ENCODE measurements at places on chromosomes 3 and 15. TPM values are rescaled to one million over a fixed set of nuclear protein-coding genes. Genes with fewer than 3 reads are reported as not detected.

DNA sequence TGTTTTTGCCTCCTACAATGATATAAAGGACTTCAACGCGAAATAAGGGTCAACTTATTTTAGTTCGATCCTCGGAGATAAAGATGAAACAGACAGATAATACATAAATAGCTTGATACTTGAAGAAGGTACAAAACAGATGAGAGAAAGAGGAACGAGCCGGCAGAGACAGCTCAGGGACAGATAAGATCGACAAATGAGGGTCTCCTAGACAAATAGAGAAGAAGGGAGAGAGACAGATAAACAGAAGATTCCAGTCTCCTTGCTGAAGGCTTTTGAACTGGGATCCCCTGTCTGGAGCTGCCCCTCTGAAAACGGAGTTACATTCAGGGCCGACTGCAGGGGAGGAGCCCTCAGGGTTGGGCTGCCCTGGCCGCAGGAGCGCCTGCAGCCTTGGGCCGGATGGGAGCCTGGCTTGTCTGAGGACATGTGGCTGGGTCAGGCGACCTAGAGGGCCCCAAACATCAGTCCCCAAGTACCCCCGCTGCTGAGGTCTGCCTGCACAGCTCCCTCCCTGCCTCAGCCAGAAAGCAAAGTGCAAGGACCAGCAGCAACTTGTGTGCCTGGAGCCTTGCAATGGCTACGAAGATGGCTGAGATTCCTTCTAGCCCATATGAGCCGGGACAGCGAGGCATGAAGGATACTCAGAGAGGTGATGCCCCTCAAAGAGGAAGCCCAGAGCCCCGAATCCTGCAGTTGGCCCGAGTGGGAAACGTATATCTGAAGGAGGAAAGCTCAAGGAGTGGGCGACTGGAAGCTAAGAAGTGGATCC lies 926 bp upstream of the SKOR1 start:
- DNase-seq = no peak
- peaks cover 14% of the 10 kb centered on the region for H3K36me3 ChIP-seq
- peaks cover 29% of the 10 kb centered on the region for H3K4me1 ChIP-seq
- H3K27me3 ChIP-seq = peaks cover 75% of the 10 kb centered on the region
- peak overlapping the region; percentile 64 for H3K27ac ChIP-seq

DNA sequence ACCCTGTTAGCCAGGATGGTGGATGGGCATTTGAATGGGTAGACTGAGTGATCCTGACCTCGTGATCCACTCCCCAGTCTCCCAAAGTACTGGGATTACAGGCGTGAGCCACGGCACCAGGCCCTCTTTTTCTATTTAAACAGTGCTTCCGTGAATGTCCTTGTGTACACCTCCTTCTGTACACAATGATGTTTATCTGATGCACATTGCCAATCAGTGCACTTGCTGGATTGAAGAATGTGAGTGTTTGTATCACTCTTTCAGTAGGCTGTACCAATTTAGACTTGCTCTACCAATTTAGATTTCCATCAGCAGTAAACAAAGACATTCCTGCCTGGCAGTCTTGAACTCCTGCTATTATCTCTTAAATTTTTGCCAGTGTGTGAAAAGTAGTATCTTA lies 8.9 kb upstream of the ZNF619 start:
- peaks cover 41% of the 10 kb centered on the region for H3K36me3 ChIP-seq
- no peaks in the 10 kb centered on the region for H3K27me3 ChIP-seq
- H3K4me3 ChIP-seq = no peak overlapping the region
- peaks cover 17% of the 10 kb centered on the region for H3K4me1 ChIP-seq
- H3K27ac ChIP-seq = no peak overlapping the region
- DNase-seq = no peak

- H3K36me3 ChIP-seq = no peaks in the 10 kb centered on the region
- H3K27me3 ChIP-seq = no peaks in the 10 kb centered on the region
- H3K4me1 ChIP-seq = no peaks in the 10 kb centered on the region
Observed at GRCh38 chr3:7508821-7509220, 647.9 kb downstream of the GRM7 start.

- no peaks in the 10 kb centered on the region for H3K4me1 ChIP-seq
- no peaks in the 10 kb centered on the region for H3K36me3 ChIP-seq
- DNase-seq = no peak
Observed at GRCh38 chr3:103818800-103819199, 1384.0 kb downstream of the ZPLD1 start.

DNA sequence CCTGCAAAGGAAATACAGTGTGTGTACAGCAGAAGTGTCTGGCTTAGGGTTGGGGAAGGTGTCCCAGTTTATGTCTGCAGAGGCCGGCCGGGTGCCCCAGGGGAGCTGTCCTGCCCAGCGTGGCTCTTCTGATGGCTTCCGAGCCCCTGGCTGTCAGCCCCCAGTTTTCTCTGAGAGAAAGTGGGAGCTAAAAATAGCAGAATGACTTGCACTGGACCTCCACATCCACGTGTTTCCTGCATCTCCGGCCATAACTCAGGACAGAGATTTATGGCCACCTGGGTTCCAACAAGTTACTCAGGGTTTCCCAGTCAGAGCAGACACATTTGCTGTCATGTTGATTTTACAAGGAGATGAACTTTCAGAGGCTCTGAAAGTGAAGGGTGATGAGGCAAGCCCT lies 192.0 kb downstream of the ATP10A start:
- no peak overlapping the region for H3K27ac ChIP-seq
- no peak overlapping the region for H3K4me3 ChIP-seq
- no peaks in the 10 kb centered on the region for H3K36me3 ChIP-seq
- peaks cover 29% of the 10 kb centered on the region for H3K27me3 ChIP-seq

GRCh38 chr3:149020839-149021252 lies 29.5 kb downstream of the GYG1 start:
- no peaks in the 10 kb centered on the region for H3K27me3 ChIP-seq
- peaks cover 31% of the 10 kb centered on the region for H3K36me3 ChIP-seq
- peaks cover 8% of the 10 kb centered on the region for H3K4me1 ChIP-seq
- peak; percentile 31 for DNase-seq

GRCh38 chr3:136630915-136631314 lies 121.3 kb downstream of the STAG1 start:
- H3K4me3 ChIP-seq = no peak overlapping the region
- no peaks in the 10 kb centered on the region for H3K27me3 ChIP-seq
- H3K4me1 ChIP-seq = peaks cover 10% of the 10 kb centered on the region
- DNase-seq = no peak
- H3K27ac ChIP-seq = no peak overlapping the region

DNA sequence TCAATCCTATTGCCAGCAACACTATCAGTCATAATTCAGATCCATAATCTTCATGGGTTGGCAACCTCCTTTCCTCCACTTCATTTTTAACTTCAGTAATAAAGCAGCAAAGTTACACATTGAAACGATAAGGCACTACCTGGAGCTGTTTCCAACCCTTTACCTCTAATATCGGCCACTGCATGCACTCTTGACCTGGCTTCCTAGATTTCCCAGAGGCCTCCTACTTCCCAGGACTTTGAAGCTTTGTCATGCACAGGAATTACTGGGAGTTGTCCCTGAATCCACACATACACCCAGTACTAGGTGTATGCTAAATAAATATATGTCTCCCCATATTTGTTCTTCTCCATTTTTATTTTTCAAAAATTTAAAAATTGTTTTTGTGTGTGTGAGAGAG lies 126.1 kb downstream of the PLD1 start:
- H3K27me3 ChIP-seq = peaks cover 25% of the 10 kb centered on the region
- H3K4me1 ChIP-seq = no peaks in the 10 kb centered on the region
- no peak overlapping the region for H3K4me3 ChIP-seq
- H3K36me3 ChIP-seq = no peaks in the 10 kb centered on the region
- DNase-seq = no peak

- H3K27me3 ChIP-seq = no peaks in the 10 kb centered on the region
- H3K27ac ChIP-seq = no peak overlapping the region
- no peak for DNase-seq
- no peaks in the 10 kb centered on the region for H3K4me1 ChIP-seq
Observed at GRCh38 chr15:99176757-99177156, 71.9 kb downstream of the SYNM start.

GRCh38 chr3:169512991-169513390 lies 150.5 kb downstream of the MECOM start:
- H3K4me3 ChIP-seq = no peak overlapping the region
- H3K36me3 ChIP-seq = no peaks in the 10 kb centered on the region
- H3K4me1 ChIP-seq = peaks cover 11% of the 10 kb centered on the region
- H3K27ac ChIP-seq = no peak overlapping the region
- DNase-seq = no peak
- no peaks in the 10 kb centered on the region for H3K27me3 ChIP-seq

DNA sequence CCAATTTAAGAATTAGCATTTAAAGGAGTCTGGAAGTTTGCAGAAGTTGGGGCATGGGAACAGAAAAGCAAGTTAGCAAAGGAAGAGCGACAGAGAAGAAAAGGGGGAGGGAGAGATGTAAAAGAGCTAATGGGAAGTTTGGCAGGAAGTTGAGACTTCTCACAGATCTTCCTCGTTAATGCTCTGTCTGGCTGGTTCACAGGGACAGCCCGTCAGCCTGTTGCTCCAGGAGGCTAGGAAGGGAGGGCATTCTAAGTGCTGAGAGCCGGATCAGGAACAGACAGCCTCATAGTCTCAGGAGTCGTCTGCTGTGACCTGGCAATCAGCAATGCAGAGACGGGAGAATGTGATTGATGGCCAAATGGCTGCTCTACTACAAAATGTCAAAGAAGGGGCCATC lies 150.3 kb downstream of the AGBL1 start:
- no peak overlapping the region for H3K4me3 ChIP-seq
- DNase-seq = no peak
- H3K27me3 ChIP-seq = peaks cover 27% of the 10 kb centered on the region
- peaks cover 4% of the 10 kb centered on the region for H3K4me1 ChIP-seq
- H3K27ac ChIP-seq = no peak overlapping the region
- H3K36me3 ChIP-seq = no peaks in the 10 kb centered on the region

GRCh38 chr3:184339001-184339400 lies 1.6 kb downstream of the FAM131A start:
- no peak overlapping the region for H3K27ac ChIP-seq
- no peak overlapping the region for H3K4me3 ChIP-seq
- H3K36me3 ChIP-seq = peaks cover 21% of the 10 kb centered on the region
- no peak for DNase-seq

- no peak for DNase-seq
- no peaks in the 10 kb centered on the region for H3K36me3 ChIP-seq
Observed at GRCh38 chr15:29092376-29093064, 177.1 kb downstream of the NSMCE3 start.

GRCh38 chr3:180004542-180004941 lies 32.2 kb downstream of the PEX5L start:
- no peaks in the 10 kb centered on the region for H3K36me3 ChIP-seq
- H3K27ac ChIP-seq = no peak overlapping the region
- no peak overlapping the region for H3K4me3 ChIP-seq

- H3K36me3 ChIP-seq = no peaks in the 10 kb centered on the region
- DNase-seq = no peak
- peaks cover 12% of the 10 kb centered on the region for H3K27me3 ChIP-seq
- H3K4me3 ChIP-seq = no peak overlapping the region
- H3K4me1 ChIP-seq = no peaks in the 10 kb centered on the region
Observed at GRCh38 chr3:111269777-111270176, 198.2 kb downstream of the NECTIN3 start.

DNA sequence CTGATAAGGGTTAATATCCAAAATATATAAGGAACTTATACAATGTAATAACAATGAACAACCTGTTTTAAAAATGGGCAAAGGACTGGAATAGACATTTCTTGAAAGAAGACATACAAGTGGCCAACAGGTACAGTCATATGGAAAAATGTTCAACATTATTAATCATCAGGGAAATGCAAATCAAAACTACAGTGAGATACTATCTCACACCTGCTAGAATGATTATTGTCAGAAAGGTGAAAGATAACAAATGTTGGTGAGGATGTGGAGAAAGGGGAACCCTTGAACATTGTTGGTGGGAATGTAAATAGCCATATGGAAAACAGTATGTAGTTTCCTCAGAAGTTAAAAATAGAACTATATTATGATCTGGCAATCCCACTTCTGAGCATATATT lies 20.4 kb downstream of the GOLM2 start:
- no peak for DNase-seq
- H3K36me3 ChIP-seq = peaks cover 24% of the 10 kb centered on the region
- H3K27ac ChIP-seq = peak overlapping the region; percentile 98

GRCh38 chr3:40780291-40780924 lies 255.6 kb downstream of the ZNF621 start:
- H3K4me3 ChIP-seq = no peak overlapping the region
- no peak overlapping the region for H3K27ac ChIP-seq
- no peak for DNase-seq
- no peaks in the 10 kb centered on the region for H3K4me1 ChIP-seq

Gene SQOR
- 103 TPM for total RNA-seq

Gene SERINC4
- 0.28 TPM for total RNA-seq

Gene IGSF10
- not detected for total RNA-seq

Gene RYR3
- total RNA-seq = not detected

Gene HESX1
- total RNA-seq = 0.63 TPM

Gene CYFIP1
- total RNA-seq = 56.7 TPM

Gene ARGFX
- total RNA-seq = not detected

Gene OR5H6
- total RNA-seq = not detected

Gene SELENOT
- 135 TPM for total RNA-seq

Gene KLHL6
- 44.9 TPM for total RNA-seq

Measured in activated CD4-positive, alpha-beta T cell treated with anti-CD3 and anti-CD28 coated beads, Interleukin-2, amount 10 ng/mL, durations not matched to agents 24 days and 14 days (primary cell).